ENCODE measurements at places on chromosomes 11 and 22. TPM values are rescaled to one million over a fixed set of nuclear protein-coding genes. Genes with fewer than 3 reads are reported as not detected.

- DNase-seq = peak; percentile 50
Measured at GRCh38 chr22:24189249-24190158, 8.2 kb downstream of the SUSD2 start.

The RBMXL2 gene
- not detected for total RNA-seq

DNA sequence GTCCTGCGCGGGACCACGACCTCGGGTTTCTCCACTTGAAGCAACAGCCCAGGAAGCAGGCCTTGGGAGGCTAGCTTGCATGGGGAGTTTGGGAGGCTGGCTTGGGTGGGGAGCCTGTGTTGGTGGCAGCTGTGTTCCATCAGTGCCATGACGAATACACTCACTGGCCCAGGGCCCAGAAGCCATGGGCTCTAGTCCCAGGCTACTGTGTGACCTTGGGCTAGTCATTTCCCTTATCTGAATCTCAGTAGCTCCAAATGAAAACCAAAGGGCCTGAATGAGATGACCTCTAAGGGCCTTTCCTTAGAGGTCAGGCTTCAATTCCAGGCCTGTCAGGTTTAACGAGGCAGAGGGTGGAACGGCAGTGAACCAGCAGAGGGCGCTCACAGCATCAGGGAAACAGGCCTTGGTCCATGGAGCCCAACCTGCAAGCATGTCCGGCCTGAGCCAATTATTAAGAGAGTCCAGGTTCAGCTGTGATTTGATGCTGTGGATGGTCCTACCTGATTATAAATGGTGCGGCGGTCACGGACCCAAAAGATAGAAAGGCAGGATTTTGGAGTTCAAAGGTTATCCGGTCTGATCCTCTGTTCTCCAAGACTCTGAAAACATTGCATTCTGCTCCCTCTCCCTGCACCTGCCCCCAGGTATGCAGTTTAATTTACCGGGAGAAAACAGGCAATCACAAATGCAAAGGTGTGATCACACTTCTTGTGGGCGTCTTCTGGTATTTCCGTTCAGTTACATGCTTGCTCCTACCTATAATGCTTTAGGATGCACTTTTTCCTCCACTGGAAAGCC, 15.9 kb downstream of the PTPN5 start:
- DNase-seq = peak; percentile 36

The CCDC85B gene
- total RNA-seq = 3.5 TPM

The NCR3LG1 gene
- total RNA-seq = 3.3 TPM

DNA sequence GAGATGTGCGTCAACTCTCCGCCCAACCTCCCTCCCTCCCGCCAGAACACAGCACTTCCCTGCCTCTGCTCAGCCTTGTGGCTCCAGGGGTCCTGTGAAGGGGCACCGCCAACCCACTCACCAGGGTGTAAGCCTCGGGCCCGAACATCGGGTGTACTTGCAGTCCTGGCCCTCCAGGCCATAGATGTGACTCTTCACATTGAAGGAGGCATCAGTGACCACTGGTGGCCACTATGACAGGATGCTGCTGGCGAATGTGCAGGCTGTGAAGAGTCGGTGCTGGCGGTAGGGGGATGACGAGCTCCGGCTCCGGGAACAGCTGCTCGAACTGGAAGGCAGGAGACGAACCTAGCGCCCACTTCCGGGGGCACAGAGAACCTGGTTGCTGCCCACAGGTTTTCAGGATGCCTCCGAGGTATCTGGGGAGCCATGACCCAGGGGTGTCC, 97.4 kb downstream of the MED15 start:
- DNase-seq = peak; percentile 43

DNA sequence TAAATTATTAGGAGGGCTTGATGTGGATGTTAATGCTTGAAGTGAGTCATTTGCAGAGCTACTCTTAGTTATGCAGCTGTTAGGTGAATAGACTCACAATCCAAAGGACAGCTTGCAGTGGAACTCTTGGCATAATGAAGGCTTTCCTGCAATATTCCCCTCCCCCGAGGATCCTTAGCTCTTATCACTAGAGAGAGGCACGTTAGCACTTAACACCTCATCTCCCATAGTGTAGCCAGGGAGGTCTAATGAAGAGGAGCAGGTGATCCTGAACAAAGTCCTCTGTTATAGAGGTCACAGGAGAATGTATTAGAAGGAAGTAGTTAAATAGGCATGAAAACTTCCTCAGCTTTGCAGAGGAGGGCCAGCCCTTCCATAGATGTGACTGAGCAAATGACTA, 919.2 kb upstream of the FAT3 start:
- no peak for DNase-seq

The KCNE3 gene
- 47.2 TPM for total RNA-seq

Measured in Peyer's patch (tissue), 4 donors.